ENCODE measurements at places on chromosomes 6 and 20.

GRCh38 chr6:1839361-1839760, 229.6 kb downstream of the FOXC1 start:
- no peak for DNase-seq

DNA sequence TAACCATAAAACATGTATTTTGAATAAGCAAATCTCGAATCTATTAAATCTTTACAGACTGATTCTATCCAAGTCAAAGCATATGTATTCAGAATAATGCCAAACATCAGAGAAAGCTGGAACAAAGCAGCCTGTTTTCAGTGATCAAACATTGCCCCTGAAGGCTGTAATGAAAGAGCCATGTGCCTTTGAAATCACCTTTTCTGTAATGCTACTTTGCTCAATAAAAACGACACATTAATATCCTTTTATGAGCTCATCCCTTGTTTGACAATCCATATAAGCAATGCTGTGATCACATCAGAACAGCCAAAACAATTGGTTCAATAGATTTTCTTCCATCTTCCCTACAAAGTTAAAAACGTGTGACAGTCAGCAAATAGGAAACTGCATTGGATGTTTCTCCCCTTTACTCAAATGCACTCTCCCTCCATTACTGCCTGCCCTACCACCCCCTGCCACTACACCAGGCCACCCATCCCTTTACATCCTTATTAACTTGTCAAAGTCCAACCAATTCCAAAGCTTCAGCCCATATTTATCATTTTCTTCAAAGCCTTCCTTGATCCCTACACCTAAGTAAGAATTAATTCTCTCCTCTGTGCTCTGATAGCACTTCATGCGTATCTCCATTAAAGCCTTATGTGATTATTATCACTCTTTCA, 42.0 kb downstream of the THEMIS start:
- DNase-seq: no peak

DNA sequence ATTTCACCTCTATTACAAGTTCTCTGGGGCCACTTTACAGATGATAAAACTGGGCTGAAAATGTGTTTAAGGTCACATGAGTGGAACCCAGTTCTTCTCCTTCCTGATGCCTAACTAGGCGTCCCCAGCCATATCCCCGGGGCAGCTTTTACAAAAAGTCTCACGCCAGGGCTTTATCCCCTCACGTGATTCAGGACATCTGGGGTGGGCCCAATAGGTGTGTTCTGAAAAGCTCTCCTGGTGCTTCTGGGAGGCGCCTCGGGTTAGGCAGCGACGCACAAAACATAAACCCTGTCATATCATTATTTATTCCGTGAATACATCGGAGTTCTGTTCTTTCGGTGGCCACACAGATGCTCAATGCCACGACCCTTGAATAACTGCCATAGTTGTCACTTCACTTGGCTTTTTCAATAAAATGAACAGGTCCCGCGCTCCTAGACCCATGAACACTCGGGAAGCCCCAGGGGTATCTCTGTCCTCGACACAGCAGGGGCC, 32.1 kb downstream of the SF3B5 start:
- no peak for DNase-seq

GRCh38 chr6:154249499-154250298, 106.9 kb downstream of the IPCEF1 start:
- DNase-seq: no peak

GRCh38 chr6:16141514-16141913, 12.6 kb downstream of the MYLIP start:
- no peak for DNase-seq

DNA sequence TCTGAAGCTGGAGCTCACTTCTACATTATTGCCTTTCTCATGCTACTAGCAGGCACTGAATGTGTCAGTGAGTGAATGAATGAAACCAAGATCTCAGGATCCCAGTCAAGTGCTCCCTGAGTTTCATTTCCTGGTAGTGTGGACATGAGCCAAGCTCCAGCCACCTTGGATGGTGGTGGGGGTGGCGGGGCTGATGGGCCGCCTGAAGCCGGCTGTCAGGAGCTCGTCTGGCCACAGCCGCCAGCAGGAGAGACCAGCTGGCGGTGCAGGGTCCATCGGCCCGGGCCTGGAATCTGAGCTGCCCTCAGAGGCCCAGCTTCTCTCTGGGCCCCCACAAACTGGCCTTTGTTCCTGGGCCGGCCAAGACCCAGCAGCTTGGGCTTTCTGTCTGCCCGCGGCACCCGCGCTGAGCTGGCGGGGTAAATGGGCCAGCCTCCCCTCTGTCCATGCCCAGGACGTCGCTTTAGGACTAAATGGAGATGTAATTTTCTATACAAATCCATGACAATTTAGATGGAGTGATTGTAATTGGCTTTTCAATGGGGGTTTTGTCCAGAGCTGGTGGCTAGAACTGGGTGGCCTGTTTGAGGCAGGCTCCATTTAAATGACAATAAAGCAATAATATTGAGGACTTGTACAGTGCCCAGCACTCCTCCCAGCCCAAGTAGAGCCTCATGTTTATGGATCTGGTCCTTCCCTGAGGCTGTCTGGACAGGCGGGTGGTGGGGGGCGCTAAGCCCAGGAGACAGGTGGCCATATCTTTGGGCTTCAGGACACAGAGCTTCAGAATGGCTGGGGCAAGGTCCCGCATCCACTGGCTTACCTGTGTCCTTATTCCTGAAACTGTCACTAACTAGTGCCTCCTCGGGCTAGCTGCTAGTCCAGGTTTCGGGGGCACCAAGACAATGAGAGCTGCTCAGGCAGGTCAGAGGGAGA, 43.5 kb downstream of the NOL4L start:
- DNase-seq: no peak
